ENCODE measurements at places on chromosomes 4 and X.

DNA sequence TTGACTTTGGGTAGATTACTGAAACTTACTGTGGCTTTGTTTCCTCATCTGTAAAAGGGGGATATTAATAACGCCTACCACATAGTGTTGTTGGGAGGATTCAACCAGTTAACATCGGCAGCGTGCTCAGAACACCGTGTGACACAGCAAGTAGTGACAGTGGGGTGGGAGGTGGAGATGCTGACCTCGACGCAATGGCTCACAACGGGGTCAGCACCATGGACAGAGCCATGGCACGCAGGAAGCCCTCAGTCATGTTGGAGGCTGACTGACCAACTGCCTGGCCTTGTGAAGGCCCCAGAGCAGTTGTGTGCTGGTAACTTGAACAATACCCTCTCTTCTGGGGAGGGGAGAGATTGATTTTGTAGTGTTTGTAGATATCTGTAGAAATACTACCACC lies 93.2 kb downstream of the WFS1 start:
- no peak for DNase-seq

- DNase-seq = no peak
Observed at GRCh38 chr4:96524311-96524875, 684.5 kb downstream of the PDHA2 start.

GRCh38 chr4:22201256-22201655 lies 252.7 kb upstream of the KCNIP4 start:
- no peak for DNase-seq

GRCh38 chr4:153788051-153788412 lies 851 bp downstream of the SFRP2 start:
- no peak for DNase-seq

DNA sequence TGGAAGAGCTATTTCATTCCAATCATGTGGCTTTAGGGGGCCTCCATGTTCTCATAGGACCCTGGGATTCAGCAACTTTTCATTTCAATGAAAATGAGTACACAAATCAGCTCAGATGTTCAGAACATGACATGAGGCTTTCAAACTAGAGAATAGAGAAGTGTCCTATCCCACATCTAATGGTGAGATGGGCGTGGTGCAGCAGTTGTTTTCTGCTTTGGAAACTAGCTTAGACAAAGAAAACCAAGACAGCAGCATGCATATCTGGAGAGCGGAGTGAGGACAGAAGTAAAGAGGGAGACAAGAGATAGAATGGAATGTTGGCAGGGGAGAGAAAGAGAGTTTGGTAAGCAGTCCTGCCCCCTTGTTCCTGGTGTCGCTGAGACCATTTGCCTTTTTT lies 1009.1 kb upstream of the IGFBP7 start:
- no peak for DNase-seq

GRCh38 chr4:119739796-119740195 lies 111.2 kb upstream of the PDE5A start:
- no peak for DNase-seq

DNA sequence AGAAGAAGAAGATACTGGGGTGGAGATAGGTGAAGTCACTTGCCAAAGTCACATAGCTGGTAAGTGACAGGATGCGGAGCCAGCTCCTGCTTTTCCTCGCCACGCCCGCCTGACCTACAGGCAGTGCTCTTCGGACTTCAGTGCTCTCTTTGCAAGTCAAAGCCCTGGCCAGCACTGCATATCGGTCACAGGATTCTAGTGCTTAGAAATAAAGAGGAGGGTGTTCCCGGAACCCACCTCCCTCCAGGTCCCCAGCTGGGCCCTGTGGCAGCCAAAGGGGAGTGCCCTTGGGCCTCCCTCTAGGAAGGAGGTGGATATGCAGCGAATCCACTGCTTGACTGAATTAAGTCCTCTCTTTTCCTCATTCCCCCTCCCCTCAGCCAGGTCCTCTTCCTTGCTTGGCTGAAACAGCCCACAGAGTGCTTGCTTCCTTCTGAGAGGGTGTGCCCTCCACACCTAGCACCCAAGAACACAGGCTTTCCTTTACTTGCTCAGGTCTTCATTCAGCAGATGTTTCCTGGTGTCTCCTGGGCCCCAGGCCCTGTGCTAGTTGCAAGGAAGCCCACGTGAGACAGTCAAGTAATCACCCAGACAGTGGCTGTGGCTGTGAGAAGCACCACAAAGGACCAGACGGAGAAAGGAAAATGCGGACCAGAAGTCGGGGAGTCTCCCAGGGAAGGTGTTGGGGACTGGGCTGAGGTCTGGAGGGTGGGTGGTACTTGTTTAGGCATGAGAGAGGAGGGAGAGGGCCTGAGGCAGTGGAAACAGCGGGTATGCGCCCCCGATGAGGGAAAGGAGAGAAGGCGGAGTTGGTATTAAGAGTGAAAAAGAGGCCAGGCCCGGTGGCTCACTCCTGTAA lies 14.0 kb upstream of the HMGB3 start:
- no peak for DNase-seq

- DNase-seq = no peak
Observed at GRCh38 chr4:23333946-23334878, 555.6 kb downstream of the PPARGC1A start.

GRCh38 chrX:69618803-69619202 lies 2.9 kb downstream of the EDA start:
- DNase-seq = no peak

GRCh38 chr4:96691521-96691920 lies 851.6 kb downstream of the PDHA2 start:
- DNase-seq = no peak

DNA sequence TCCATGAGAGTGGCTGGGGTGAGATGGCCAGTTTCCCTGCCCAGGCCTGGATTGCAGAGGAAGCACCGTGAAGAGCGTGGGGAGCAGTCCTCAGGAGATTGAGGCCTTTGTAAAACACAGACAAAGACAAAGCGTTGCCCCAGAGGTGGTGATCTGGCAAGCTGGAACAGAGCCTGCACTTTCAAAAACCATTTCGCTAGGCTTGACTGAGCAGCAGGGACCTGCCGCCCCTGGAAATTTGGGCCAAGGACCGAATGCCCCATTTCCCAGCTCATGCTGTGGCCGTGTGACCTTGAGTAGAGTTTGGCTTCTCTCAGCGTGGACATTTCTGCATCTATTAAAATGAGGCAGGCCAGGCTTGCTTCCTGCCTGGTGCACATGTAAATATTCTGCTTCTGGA lies 381.4 kb downstream of the BCOR start:
- DNase-seq = no peak

- DNase-seq = no peak
Observed at GRCh38 chrX:120697053-120697452, 67.2 kb upstream of the C1GALT1C1 start.

DNA sequence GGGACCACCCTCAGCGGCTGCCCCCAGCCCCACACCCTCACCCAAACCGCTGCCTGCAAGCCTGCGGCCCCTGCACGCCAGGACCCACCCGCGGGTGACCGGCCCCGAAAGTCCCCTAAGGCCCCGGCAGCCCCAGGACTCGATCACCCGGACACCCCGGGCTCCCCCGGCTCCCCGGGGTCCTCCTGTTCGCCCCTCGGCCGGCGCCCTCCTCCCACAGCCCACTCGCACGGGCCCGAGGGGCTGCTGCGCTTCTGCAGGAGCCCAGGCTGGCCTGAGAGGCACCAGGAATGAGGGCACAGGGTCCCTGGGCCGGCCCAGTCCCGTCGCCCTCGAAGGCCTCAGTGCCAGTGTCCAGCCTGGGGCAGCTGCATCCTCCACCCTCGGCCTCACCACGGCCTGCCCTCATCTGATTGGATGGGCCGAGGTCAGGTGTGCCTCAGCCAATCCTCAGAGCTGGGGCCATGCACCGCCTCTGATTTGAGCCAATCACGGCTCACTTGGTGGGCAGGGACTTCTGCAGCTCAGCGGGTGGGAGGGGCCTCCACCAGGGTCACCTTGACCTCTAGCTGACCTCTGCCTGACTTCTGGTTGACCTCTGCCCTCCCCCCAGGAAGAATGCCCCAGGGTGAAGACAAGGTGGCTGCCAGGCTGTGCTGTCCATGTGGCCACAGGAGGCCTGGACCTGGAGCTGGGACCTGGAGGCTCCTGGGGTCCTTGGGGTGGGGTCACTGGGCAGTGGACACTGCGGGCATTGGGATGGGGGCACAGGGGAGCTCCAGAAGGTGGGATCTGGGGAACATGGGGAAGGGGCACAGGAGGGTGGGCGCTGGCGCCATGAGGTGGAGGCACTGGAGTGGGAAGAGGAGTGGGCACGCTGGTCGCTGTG lies 97.6 kb upstream of the NKX1-1 start:
- no peak for DNase-seq

GRCh38 chr4:69759189-69759604 lies 1.2 kb downstream of the SULT1B1 start:
- DNase-seq = no peak

- DNase-seq = no peak
Observed at GRCh38 chrX:66191563-66191962, 27.5 kb downstream of the HEPH start.

DNA sequence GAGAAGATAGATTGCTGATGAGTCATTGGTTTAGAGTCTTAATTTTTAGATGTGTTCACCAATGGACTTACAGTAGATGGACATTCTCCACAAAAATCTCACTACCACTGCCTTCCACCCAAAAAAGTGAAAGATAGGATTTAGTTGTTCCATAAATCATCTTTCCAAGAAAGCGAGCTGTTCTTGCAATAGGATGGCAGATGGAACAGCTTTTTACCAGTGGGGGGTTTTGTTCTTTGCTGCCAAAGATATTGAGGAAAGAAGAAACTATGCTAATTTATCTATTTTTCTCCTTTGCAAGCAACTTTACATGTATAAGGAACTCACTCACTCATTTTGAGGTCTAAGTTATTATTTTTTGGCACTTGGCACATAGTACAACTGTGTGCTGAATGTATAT lies 109.5 kb downstream of the ADGRL3 start:
- DNase-seq = no peak

DNA sequence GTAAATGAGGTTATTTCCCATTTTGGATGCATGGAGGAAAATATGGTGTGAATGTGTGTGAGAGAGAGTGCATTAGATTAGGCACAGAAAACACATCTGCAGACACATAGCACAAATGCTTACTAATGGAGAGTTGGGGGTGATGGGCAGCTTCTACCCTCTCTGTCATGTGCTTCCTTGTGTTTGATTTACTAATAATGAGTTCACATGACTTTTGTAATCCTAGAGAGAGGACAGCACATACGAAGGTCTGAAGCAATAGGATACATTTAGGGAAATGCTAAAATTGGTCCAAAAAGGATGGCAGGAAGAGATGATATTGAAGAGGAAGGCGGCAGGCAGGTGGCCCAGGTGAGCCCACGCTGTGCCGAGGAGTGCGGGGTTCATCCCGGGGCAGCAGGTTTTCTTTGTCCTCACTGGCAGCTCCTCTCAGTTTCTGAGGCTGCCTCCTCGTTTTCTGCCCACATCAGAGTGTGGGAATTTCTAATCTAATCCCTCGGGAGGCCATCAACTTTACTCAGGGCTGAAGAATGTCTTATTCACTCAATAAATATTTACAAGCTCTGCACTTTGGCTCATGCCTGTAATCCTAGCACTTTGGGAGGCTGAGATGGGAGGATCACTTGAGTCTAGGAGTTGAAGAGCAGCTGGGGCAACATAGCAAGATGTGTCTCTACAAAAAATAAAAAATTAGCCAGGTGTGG lies 15.9 kb upstream of the MAP9 start:
- DNase-seq = no peak

DNA sequence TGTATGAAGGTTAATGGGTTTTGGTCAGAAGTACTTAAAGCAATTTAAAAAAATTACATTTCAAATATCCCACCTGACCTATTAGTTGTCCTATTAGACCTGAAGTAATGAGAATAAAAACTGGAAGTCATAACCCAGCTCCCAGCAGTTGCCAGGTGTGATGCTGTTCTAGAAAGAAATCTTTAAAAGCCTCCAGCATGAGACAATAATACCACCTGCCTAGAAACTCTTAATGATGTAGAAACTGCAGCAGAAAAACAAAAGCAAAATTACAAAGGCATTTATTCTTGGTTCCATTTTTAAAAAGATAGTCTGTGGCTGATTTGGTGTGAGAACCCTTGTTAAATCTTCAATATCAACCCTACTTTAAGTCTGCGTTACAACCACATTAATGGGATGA lies 1137.7 kb upstream of the TENM3 start:
- no peak for DNase-seq

DNA sequence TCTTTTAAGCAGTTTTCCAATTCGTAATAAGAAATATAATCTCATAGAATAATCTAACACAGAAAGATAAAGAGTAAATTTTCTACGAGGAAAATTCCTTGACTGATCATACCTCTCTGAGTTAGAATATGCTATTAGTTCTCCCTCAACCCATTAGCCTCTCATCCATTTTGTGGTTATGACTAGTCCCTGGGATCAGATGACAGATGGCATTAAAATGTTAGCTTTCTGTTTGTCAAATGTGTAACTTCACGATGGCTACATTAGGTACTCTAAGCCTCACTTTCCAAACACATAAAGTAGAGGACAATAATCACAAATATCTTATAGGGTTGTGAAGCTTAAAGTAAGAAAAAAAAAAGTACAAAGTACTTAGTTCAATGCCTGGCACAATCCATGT lies 112.2 kb downstream of the ZAR1 start:
- no peak for DNase-seq

- DNase-seq = no peak
Observed at GRCh38 chrX:68997511-68997910, 167.7 kb downstream of the PJA1 start.

GRCh38 chrX:115561605-115562479 lies 868 bp downstream of the PLS3 start:
- no peak for DNase-seq

- DNase-seq = no peak
Observed at GRCh38 chrX:132442691-132443090, 46.1 kb downstream of the MBNL3 start.

DNA sequence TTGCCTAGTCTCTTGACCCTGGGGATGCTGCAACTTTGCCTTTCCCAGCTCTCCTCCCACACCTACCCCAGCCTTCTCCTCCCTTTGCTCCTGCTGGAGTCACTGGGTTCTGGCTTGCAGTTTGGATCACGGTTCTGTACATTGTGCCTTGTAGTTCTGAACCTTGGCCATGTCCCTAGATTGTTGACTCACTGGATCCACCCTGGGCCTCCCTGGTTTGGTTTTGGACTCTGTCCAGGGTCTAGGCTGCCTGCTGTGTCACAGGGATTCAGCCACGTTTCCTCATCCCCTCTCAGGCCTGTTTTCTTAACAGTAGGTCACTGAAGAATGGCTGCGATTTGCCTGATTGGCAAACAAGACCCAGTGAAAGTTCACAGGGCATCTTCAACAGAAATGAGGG lies 11.5 kb upstream of the GABRE start:
- DNase-seq = no peak

DNA sequence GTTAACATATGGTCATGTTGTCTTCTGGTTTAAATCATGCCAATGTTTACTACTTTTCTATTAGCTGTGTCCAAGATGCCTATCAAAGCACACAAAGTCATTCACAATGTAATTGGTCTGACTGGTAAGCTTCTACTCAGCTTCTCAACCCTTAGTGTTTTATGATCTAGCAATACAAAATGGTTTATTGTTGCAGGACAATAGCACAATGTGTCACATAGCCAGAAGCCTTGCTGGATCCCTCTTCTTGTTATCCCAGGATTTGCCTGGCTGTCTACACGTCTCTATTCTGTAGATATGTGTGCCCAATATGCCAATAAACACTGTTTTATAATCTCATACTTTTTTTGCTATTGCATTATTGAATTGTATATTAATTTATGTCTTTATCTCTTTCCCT lies 1111.0 kb upstream of the AGA start:
- DNase-seq = no peak
